ENCODE measurements at places on chromosomes 12 and 14.

DNA sequence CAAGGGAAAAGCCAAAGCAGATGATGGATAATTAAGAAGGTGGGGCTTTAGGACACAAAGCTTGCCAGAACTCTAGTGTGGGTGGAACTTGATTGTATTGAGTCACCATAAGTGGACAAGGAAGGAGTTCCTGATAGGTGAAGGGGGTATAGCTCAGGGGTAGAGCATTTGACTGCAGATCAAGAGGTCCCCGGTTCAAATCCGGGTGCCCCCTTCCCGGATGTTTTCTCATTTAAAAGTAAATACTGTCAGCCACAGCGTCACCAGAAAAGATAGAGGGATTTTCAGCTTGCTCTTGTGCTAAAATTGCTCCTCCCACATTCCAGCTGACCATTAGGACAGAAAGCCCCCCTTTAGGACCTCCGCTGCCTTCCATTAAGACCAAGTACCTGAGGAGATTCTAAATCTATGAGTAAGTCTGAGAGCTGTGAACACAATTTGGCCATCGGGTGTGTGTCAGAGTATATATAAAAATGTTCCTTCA, 36.6 kb downstream of the DCAF4 start:
- DNase-seq, result no peak

GRCh38 chr14:69142101-69142500, 10.8 kb downstream of the DCAF5 start:
- DNase-seq, result no peak

- DNase-seq, result no peak
These were observed 119.1 kb downstream of the PTPN11 start for GRCh38 chr12:112537710-112538396.

- DNase-seq, result no peak
These were observed 225.0 kb downstream of the SLC25A21 start for GRCh38 chr14:36947362-36947761.

GRCh38 chr14:68633131-68633991, 159.5 kb downstream of the ZFP36L1 start:
- peak; percentile 55 for DNase-seq

GRCh38 chr14:46322730-46323403, 328.7 kb downstream of the RPL10L start:
- DNase-seq, result no peak

DNA sequence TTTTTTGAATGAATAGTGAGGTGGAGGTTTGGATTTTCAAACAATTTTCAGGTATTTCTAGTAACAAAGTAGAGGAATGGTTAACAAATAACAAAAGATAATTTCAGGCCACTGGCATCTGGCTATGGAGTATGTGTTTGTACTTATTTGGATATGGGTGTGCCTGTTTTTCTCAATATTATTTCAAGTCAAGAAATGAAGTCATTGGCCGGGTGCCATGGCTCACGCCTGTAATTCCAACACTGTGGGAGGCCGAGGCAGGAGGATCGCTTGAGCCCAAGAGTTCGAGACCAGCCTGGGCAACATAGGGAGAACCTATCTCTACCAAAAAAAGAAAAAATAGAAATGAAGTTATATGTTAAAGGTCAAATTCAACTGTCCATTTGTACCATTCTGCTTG, 13.9 kb downstream of the SLC35E3 start:
- DNase-seq, result no peak

DNA sequence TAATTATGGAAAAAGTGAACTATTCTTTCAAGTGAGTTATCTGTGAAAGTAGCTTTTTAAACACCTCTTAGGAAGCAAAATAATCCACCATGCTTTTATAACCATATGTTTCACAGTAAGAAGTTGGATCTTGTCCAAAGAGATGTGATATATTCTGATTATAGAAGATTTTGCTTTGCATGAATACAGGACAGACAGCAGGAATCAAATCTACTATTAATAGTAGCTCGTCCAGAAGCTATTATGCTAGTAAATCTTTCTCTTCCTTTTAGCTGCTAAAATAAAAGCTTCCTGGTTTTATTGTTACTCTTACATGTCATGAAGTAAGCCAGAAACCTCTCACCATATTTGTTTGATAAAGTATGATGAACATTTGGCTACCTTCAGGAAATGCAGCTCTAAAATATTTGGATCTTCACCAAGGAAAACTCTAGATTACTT, 257.0 kb downstream of the IPO8 start:
- no peak for DNase-seq

DNA sequence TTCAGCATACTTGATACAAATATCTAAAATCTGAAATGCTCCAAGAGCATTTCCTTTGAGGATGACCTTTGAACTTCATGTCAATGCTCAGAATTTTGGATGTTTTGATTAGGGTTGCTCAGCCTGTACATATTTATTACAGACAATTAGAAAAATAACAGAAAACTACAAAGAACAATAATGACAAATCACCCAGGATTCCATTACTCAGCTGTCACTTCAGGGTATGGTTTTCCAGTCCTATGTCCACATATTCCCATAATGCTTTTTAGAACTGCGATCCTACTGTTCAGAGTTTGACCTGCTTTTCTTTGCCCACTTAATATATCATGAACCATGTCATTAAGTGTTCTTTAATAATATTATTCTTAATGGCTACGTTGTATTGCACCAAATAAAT, 11.4 kb downstream of the DLGAP5 start:
- no peak for DNase-seq

DNA sequence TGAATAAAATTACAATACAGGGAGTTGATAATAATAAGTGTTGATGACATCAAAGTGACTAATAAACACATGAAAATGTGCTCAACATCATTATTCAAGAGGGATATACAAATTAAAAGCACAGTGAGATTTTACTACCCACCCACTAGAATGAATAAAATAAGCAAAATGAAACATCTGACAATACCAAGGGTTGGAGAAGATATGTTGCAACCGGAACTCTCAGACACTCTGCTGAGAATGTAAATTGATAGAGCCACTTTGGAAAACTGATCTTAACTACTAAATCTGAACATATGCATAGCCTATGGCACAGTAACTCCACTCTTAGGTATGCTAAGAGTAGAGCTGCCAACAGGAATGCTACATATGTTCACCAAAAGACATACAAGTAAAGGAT, 44.0 kb upstream of the CEP83 start:
- no peak for DNase-seq

- DNase-seq, result no peak
These were observed 241.4 kb upstream of the PDZRN4 start for GRCh38 chr12:40946612-40947194.

DNA sequence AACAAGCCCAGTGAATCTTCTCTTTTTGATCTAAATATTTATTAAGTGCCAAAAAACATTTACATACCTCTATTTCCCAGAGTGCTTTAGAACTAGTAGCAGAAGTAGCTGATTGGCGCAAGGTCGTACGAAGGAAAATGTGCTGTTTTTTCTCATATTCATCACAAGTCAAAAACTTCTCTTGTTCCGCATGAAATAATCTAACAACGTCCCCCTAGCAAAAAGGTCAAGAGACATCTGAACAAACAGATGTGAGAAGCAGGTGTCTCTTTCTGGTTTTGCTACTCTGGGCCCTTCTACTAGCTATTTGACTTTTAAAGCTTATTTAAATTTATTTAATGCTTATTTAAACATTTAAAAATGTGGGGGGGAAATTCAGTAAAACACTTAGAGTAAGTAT, 117.8 kb downstream of the ITPR2 start:
- no peak for DNase-seq

DNA sequence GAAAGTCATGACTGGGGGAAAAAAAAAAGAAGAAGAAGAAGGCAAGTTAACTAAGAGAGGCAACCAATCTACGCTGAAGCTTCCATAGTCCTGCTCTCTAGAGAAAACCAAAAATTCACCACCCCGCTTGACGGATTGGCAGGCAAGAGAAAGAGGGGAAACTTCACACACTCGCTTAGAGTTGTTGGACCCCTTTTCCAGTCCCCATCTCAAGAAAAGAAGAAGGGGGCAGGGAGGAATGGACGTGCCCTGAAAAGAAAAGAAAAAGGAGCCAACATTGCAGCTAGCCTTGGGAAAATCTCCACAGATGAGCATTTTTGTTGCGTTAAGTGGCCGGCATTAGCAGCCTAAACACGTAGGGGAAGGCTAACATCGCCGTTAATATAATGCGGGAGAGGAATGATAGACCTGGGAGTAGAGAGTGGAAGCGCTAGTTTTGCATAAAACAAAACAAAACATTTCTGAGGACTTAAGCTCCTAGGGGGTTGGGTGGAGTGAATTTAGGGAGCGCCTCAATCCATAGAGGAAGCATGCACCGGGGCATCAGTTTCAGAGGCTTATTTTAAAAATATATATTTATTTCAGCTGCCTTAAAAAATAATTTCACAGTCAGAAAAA, 11.3 kb upstream of the FOXG1 start:
- DNase-seq, result no peak

- no peak for DNase-seq
These were observed 23.9 kb downstream of the MDM2 start for GRCh38 chr12:68831751-68832503.

DNA sequence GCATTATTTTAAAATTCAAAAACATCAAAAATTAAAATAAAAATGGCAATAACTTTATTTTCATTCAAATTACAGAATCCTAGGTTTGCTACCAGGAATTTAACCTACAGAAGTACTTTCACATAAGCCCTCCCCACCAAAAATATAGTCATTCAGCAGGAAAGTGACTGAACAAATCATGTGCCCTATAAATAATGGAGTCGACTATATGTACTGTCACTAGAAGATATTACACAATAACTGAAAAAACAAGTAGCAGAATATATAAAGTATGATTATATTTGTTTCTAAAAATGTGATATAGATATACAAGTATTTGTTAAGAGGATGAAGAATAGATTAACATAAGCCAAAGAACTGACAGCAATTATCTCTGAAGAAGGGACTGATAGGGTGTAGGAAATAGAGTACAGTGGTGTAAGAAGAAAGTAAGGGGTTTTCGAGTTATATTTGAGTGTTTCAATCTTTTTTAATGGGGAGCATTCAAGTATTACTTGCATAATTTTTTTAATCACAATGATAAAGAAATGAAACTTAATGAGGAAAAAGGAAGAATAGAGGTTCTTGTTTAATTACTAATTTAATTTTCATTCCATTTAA, 7.9 kb downstream of the C2CD5 start:
- DNase-seq, result no peak

- no peak for DNase-seq
These were observed 66.3 kb upstream of the EEA1 start for GRCh38 chr12:92995258-92995903.

DNA sequence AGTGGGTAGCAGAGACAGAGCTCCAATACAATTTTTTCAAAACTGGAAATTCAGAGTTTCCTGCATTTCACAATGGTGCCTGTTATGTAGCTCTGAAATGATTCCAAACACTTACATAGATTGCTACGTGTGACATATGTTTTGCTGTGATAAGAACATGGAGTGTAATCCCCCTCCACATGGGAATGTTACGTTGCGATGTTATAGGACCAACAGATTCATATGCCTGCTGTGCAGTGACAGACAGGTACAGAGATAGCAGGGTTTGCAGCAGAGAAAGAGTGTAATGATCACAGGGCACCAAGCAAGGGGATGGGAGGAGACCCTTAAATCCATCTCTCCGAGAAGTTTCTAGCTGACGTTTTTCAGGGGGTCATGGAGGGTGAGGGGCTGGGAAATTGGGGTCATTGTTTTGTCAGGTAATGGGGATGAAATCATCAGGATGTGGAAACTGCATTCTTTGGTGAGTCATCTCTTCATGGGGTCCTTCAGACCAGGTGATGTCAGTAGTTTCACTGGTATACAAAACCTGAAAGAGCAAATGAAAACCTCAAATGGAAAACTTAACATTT, 76.6 kb upstream of the OSBPL8 start:
- no peak for DNase-seq

- no peak for DNase-seq
These were observed 42.9 kb upstream of the TSPAN8 start for GRCh38 chr12:71200706-71201105.

DNA sequence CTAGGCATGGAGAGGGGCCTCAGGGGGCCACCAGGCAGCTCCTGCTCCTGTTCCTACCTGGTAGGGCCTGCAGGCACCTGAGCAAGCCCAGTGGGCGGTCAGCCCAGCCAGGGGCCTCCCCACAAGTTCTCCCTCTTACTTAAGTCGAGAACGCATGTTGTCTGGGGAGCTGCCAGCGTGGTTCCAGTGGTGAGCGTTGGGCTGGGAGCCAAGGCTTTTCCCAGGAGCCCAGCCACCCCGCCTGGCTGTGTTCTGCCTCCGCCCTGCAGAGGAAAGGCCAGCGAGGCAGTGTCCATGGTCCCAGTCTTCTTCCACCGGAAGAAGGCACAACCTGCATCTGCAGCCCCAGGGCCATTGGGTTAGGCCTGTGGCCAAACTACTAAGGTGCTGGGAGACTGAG, 1.4 kb downstream of the C14orf180 start:
- DNase-seq, result no peak

All from upper lobe of right lung (tissue), 1 donor.